ENCODE measurements at places on chromosomes 5 and 9.

- no peak for DNase-seq
These were observed 27.1 kb downstream of the NKD2 start for GRCh38 chr5:1035421-1036405.

DNA sequence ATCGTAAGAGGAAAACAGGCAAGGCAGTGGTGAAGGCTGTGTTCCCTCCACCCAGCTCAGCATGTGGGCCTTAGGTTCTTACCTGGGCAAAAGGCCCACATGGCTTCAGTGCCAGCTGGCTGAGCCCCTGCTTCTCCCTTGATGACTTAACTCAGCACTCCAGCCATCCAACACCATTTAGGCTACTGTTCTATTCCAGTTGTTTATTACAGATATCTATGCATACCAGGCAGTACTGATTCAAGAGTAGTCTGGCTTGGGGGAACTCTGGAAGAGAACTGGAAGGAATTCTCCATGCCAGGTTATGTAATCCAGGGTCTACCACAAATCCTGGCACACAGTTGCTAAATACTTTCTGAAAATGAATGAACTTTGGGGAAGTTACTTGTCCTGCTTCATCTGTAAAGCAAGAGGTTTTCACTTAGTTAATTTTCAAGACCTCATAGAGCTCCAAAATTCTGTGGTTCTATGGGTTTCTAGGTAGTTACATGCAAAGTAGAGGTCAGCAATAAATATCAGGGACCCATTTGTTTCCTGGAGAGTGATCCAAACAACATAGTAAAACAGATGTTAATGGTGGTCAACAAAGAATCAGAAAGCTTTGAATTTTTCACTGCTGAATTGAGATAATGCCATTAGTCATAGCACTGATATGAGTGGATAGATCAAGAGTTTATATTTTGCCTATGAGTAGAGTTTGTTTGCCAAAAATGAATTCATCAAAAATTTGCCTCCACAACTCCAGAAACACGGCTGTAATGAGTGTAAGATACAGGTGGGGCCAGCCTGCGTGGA, 88.2 kb upstream of the OSMR start:
- DNase-seq, result no peak

GRCh38 chr5:112379542-112380325, 39.3 kb downstream of the EPB41L4A start:
- DNase-seq, result no peak

DNA sequence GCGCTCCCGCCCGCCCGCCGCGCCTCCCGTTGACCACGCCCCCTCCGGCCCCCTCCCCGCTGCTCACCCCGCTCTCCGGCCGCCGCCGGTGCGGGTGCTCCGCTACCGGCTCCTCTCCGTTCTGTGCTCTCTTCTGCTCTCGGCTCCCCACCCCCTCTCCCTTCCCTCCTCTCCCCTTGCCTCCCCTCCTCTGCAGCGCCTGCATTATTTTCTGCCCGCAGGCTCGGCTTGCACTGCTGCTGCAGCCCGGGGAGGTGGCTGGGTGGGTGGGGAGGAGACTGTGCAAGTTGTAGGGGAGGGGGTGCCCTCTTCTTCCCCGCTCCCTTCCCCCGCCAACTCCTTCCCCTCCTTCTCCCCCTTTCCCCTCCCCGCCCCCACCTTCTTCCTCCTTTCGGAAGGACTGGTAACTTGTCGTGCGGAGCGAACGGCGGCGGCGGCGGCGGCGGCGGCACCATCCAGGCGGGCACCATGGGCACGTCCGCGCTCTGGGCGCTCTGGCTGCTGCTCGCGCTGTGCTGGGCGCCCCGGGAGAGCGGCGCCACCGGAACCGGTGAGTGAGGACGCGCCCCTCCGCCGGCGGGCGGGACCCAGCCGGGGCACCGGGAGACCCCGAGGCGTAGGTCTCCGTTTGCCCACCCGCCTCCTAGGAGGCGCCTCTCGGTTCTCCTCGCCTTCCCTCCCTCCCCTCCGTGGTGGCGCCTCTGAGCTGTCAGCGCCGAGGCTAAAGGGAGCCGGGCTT, at the start of gene VLDLR:
TSS of gene VLDLR (plus strand) at position 66 of the 739 bp plus-strand sequence. CDS start at position 469, 403 bp downstream.
- DNase-seq, result peak; percentile 56

DNA sequence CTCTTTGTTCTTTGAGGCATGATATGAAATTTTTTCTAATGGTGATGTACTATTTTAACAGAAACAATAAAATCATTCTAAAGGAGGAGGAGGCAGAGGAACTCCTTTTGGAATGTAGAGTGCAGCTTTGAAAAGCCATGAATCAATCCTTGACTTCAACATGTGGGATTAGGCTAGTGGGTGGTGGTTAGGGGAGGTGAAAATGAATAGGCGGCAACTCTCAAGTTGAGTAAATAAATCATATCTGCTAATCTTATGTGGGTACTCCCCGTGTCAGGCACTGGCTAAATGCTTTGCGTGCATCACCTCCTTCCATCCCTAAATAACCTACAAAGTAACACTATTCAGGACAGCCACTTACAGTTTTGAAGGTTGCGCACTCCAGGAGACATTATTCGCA, 35.1 kb downstream of the FAM81B start:
- DNase-seq, result no peak

DNA sequence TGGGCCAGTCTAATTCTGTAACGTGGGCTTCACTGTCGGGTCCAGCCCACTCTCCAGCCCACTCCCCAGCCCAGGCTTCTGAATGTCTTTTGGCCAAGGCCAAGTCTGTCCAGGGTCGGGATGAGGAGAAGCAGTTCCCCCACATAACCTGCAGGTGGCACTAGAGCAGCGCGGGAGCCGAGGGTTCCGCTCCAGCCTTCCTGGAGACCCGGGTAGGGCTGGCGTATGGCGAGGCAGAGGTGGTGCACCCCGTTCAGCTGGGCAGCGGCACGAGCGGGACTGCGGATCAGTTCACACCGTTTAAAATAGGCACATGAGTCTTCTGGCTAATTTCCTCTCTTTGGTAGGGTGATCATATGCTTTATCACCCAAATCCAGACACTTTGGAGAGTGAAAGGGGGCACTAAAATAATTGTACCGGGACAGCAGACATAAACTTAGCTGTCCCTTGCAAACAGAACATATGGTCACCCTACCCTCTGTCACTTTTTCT, 185.9 kb downstream of the MSX2 start:
- DNase-seq, result peak; percentile 53

DNA sequence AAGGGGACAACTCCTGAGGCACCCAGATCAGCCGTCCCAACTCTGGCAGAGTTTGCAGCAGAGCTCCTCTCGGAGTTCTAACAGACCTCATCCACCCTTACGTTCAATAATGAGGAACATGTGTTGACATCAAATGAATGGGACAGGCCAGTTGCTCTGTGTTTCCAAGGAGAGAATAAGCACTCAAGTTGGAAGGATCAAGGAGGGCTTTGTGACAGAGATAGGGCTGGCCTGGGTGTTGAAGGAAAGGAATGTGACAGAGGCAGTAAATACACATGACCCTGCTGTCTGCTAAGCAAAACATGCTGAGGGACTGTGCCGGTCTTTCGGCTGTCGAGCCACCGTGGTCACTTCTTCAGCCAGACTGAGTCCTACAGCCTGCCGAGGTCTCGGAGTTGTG, 48.2 kb downstream of the GPR107 start:
- no peak for DNase-seq

DNA sequence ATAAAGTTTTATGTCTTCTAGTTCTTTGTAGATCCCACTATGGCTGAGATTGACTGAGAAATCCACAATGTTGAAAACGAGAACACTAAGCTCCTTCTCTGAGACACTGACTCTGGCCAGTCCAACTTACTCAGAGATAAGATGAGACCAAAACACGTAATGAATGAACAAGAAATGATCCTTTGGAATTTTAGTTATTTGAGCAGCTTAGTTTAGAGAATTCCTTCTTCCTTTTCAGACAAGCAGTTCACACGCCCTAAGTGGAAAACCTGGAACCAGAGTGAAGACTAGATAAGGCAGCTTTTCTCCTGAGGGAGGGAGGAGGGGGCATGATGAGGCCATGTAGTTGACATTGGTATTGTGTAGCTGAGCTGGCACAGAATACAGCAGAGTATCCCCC, 139.6 kb downstream of the GABRB2 start:
- DNase-seq, result no peak

DNA sequence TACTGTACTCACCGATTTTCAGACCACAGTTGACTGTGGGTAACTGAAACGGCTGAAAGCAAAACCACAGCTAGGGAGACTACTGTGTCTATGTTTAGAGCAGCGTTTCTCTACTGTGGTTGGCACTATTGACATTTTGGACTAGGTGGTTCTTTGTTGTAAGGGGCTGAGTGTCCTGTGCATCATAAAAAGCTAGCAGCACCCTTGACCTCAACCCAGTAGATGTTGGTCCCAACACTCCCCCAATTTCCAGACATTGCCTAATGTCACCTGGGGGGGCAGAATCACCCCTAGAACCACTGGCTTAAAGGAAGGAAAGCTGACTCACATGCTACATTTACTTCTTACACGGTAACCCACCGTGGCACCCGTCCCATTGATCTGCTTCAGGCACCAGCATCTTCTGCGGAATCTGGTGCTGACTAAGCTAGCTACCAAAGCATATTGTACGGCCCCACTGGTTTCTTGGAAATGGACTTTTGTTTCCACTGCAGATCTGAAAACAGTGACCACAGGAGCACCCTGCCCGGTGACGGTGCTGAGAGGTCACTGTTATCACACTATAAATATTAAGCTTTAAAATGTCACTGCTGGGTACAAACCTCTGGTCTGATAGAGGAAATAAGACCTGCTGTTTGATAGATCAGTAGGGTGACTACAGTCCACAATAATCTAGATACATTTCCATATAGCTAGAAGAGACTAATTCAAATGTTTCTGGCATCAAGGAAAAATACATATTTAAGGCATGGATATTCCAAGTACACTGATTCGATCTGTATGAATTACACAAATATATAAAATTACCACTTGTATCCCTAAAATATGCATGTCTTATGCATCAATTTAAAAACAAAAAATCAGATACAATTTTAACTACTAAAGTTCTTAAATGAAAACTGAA, 151.4 kb downstream of the HSD17B3 start:
- peak; percentile 58 for DNase-seq

DNA sequence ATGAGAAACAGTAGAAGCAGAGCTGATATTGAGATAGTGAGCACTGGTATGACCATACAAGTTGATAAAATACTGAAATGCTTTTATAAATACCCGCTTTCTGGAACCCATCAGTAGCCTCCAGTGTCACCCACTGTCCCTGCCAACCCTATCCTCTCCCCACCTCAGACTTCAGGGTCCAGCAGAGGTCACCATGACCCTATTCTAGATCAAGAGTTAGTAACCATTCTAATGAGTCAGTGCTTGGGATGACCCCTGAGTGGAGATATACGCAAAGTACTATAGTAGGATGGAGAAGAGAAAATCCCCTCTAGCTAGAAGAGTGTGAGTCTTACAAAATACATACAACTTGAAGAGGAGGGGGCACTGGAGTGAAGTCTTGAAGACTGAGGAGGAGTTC, 297.9 kb upstream of the BRINP1 start:
- DNase-seq, result no peak

GRCh38 chr5:124825983-124826337, 79.5 kb upstream of the ZNF608 start:
- DNase-seq, result no peak

- DNase-seq, result no peak
These were observed at the start of gene PCDHGB3 for GRCh38 chr5:141369994-141370848. PCDHGB3 (plus strand) TSS chr5:141370242; CDS start chr5:141370395, 153 bp downstream.

- no peak for DNase-seq
These were observed 334.2 kb downstream of the PDE4D start for GRCh38 chr5:59559323-59559722.

GRCh38 chr9:71270554-71270953, 149.1 kb upstream of the TRPM3 start:
- DNase-seq, result peak; percentile 29

GRCh38 chr5:67969631-67970030, 245.9 kb upstream of the PIK3R1 start:
- DNase-seq, result no peak

GRCh38 chr5:61965490-61965889, 340.5 kb upstream of the KIF2A start:
- DNase-seq, result no peak

DNA sequence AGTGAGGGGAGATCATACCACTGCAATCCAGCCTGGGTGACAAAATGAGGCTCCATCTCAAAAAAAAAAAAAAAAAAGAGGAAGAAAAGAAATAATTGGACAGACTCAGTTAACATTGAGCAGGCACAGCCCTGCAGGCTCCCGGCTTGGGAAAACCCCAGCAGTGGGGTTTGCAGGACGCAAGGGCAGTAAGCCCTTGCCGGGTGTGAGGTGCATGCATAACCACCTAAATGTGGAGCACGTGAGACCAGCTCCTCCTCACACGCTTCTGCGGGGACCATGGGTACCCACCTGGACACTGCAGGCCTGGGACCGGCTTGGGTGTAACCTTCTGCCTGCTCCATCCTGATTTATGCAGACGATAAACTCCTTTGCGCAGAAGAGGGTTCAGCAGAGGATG, 4.8 kb upstream of the SLC6A18 start:
- DNase-seq, result no peak

- no peak for DNase-seq
These were observed 47.5 kb downstream of the RASGRF2 start for GRCh38 chr5:81007637-81008027.

- peak; percentile 44 for DNase-seq
These were observed 61.3 kb downstream of the LHFPL2 start for GRCh38 chr5:78587081-78587774.

- peak; percentile 60 for DNase-seq
These were observed 19.7 kb upstream of the TRAF1 start for GRCh38 chr9:120946259-120946658.

All from M059J (cell line).